C1 segment of cervical spinal cord (tissue), 14 donors: ENCODE measurements at places on chromosomes 11 and 22.

DNA sequence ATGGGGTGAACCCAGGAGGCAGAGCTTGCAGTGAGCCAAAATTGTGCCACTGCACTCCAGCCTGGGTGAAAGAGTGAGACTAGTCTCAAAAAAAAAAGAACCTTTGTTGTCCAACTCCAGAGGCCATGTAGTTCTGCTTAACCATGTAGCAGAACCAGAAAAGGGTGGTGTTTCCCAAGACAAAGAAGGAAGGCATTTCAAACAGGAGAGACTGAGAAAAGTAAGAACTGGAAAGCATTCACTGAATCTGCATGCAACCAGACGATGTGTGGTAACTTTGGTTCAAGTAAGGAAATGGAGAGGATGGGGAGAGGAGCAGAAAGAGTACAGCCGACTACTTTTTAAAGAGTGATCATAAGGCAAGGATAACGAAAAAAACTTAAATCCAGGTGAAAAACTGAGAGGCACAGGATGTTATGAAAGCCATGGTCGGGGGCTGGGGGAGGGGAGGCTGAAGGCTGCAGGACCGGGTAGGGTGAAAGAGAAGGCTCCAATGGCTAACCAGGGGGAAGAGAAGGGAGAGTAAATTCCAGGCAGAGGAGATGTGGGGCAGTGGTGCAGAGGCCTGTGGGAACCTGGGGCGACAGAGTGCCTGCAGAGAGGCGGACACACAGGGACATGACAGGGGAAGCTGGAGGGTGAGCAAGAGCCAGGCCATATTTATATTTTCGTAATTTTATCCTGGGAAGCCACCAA lies 48.8 kb downstream of the MAPK1 start:
- no peak for DNase-seq

GRCh38 chr11:65491614-65492386 lies 7.0 kb upstream of the MALAT1 start:
- DNase-seq, result no peak

GRCh38 chr11:103939694-103940093 lies 96.7 kb upstream of the DDI1 start:
- DNase-seq, result no peak

DNA sequence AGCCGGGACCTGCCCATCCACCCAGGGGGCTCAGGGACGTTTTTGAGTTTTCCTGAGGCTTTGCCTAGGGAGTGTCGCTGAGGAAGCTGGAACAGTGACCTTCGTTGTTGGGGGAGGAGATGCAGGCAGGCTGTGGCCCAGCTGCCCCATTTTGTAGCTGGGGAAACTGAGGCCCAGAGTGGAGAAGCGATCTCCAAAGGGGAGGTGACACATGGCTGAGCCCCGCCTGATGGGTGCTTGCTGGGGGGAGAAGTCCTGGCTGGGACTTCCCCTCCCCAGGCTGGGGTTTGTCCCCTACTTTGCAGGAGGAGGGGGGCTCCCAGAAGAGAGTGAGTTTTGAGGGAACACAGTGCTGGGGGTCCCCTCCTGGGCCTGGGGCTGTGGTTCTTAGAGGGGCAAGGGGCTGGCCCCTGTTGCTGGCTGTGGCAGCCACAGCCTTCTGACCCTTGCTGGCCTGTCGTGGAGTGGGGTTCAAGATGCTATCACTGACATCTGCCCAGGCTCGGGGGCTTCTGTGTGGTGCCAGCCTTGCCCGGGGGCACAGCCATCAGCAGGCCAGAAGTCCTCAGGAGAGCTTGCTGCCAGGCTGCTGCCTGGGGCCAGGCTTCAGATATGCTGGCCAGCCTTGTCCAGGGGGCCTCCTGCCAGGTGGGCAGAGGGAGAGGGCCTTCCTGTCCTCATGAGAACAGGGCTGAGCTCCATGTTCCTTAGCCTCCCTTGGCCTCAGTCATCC lies 21.4 kb downstream of the KCNQ1 start:
- no peak for DNase-seq

DNA sequence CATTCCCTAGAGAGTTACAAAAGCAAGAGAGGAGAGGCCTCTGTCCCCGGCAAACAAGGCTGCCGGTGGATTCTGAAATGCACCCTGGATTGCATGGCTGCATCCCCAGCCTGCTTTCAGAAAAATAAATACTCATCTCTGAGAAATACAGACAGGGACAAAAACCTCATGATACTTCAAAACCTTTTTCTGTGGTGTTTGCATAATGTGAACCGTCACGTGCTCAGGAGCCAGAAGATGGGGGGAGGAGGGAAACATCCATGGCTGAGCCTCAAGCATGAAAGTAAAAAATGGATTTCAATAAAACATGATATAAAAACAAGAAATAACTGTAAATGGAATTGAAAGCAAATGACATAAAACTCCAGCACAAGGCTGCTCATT lies 198.5 kb upstream of the NCAM1 start:
- no peak for DNase-seq

- DNase-seq, result no peak
Observed at GRCh38 chr11:32213223-32213622, 122.3 kb downstream of the RCN1 start.

- DNase-seq, result no peak
Observed at GRCh38 chr11:132260636-132261035, 890.2 kb downstream of the NTM start.

GRCh38 chr11:79249295-79249993 lies 191.4 kb downstream of the TENM4 start:
- DNase-seq, result no peak

- no peak for DNase-seq
Observed at GRCh38 chr11:76649851-76650372, 20.6 kb downstream of the LRRC32 start.

- no peak for DNase-seq
Observed at GRCh38 chr22:20232781-20233180, 35.3 kb downstream of the RTN4R start.

GRCh38 chr11:36248436-36248835 lies 40.8 kb downstream of the COMMD9 start:
- no peak for DNase-seq

DNA sequence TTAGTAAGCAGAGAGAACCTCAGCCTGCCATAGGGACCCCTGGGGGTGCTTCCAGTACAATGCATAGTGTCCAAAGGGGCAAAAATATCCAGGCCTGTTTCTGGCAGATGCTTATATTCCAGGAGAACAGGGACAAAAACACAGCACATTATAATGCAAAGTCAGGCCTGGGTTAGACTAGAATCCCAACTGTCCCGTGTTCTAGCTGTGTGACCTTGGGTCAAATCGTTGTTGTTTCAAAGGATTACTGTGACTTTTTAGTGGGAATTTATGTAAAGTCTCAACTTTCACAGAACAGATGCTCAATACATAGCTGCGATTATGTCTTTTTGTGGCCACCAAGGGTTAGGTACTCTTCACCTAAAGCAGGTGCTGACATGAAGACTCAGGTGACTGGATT lies 86.0 kb downstream of the USP35 start:
- no peak for DNase-seq

- DNase-seq, result no peak
Observed at GRCh38 chr11:59728913-59729312, 15.3 kb upstream of the OR10V1 start.

GRCh38 chr11:78190871-78191538 lies 2.3 kb downstream of the USP35 start:
- DNase-seq, result no peak

- DNase-seq, result no peak
Observed at GRCh38 chr11:61111050-61111435, 8.8 kb downstream of the CD5 start.

DNA sequence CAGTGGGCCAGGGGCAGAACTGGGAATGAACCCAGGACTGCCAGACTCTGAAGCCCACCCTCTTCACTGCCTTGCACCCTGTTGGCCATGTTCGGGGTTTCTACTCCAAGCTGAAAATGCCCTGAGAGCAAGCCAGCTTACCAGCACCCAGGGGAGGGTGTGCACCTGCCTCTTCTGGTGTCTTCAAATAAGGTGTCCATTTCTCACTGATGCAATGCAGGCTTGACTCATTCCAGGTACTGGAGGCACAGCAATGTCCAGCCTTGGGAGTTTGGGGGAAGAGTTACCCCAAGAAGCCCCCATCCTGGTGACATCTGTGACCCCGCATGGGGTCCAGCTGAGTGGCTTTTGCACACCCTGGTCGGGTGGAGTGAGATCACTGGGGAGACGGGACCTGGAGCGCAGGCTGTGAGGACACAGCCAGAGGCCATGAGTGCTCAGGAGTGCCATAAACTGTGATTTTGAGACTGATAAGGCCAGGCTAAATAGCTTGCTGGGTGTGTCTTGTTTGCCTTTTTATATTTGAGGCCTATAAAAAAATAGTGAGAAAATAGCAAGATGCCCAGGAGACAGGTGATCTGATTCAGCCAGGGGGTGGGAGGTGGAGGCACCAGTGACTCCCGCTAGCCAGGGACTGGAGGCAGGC lies 4.6 kb upstream of the CERK start:
- DNase-seq, result no peak

GRCh38 chr11:102553835-102554282 lies 23.3 kb upstream of the MMP7 start:
- DNase-seq, result no peak

GRCh38 chr11:35683728-35684339 lies 21.3 kb downstream of the TRIM44 start:
- DNase-seq, result no peak

- DNase-seq, result peak; percentile 12
Observed at GRCh38 chr11:12110201-12110713, at the start of gene MICAL2. TSS of gene MICAL2 (plus strand) at chr11:12110590. CDS start at chr11:12162156, 51,566 bp downstream.

DNA sequence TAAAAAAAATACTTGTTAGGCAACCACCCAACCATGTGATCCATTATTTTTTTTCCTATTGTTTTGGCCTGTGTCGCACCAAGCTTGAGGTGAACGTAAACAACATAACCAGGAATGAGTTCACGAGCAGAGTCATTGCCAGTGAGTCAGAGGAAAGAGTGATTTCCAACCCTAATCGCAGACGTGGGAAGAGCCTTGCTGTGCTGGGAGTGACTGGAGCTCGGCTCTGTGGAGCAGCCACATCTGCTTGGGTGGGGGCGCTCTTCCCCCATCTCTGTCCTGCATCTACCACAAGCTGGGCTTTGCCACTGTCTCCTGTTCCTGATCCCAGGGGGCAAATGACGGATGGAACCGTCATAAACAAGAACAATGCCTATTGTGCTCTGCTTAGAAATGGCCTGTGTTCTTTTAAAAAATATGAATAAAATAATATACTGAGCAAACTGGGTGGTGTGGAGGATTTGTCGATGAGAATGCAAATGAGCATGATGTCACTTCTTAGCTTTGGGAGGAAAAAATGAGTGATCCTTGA lies 210.0 kb downstream of the KIRREL3 start:
- peak; percentile 34 for DNase-seq

DNA sequence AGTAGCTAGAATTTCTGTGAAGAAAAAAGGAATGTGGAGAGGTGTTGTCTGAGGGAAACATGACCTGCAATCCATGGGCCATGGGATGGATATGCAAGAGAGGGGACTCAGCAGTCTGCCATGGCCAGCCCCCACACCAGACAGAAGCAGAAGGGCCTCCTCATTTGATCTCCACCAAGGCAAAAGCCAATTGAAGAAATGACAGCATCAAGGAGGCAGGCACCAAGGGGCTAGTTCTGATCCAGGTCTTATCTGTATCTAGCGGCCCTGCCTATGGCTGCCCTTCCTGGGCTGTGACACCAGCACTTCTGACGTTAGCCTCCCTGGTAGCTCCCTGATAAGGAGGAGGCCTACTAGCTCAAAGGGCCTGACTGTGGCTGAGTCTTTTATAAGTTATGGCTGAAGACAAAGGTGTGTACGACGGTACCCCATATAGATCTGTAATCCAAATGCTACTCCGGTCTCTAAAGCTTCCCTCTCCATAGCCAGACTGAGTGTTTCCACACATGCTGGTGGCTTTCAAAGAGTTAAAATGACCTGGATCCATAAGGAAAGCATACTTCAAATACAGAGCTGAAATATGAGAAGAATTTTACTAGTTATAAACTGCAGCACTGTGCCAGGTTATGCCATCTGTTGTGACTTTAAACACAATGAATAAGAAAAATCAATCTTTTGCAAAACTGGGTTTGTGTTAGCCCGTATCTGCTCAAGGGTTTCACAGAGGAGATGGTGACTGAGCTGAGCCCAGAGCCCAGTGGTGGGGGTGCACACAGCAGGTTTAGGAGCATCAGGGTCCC lies 34.4 kb downstream of the HIRA start:
- DNase-seq, result no peak

- DNase-seq, result no peak
Observed at GRCh38 chr11:130631119-130631518, 182.7 kb downstream of the ADAMTS15 start.

DNA sequence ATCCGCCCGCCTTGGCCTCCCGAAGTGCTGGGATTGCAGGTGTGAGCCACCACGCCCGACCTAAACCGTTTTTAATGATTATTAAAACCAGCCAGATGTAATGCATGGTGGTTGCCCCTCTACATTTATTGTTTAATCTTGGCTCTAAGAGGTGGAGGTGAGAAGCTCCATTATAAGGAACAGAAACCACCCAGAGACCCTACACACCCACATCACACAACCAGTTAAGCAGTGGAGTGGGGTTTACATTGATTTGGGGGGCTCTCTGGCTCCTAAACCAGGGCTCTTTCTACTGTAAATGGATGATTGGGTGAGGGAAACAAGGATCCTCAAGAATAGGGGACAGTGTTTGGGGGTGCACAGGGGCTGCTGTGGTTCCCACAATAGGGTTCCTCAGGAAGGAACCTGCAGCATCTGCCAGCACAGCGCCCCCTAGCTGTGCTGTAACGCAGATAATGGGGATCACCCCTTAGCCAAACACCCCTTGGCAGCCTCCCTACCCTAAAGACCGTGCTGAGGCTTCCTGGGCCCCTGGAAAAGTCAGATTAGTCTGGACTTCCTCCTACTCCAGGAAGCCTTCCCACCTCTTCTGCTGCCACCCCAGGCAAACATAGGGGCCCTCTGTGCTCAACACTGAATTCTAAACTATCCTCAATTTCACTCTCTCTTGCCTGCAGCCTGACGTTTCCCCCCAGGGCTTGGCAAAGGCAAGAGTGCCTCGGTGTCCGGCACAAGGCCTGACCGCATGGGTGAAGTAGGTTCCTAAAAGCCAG lies 2.4 kb downstream of the MPST start:
- no peak for DNase-seq

- no peak for DNase-seq
Observed at GRCh38 chr11:71172680-71173079, 79.7 kb downstream of the SHANK2 start.

GRCh38 chr22:46408568-46409506 lies 73.3 kb downstream of the TRMU start:
- no peak for DNase-seq

- no peak for DNase-seq
Observed at GRCh38 chr11:130089674-130090073, 20.0 kb downstream of the APLP2 start.

DNA sequence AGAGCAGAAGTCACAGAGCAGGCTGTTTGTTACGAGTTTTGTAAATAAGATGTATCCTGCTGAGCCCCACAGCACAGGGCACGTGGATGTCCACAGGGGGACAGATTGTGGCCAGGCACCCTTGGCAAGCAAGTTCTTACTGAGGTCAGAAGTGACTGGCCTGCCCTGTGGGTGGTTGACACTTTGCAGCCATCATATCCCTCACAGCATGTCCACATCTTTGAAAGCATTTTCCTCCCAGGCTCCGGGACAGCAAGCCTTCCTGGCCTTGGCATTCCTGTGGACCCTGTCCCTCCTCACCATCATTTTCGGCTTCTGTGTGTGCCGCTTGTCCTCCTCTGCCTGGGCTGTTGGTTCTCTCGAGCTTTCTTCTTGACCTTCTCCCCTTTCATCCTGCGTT lies 189.5 kb downstream of the TBC1D22A start:
- DNase-seq, result no peak

GRCh38 chr11:116478669-116479668 lies 293.8 kb downstream of the BUD13 start:
- no peak for DNase-seq
